T-cell (primary cell): ENCODE measurements at places on chromosomes 1 and 21.
A peak's percentile ranks its signal among the peaks of the same experiment; 100 is the strongest.

DNA sequence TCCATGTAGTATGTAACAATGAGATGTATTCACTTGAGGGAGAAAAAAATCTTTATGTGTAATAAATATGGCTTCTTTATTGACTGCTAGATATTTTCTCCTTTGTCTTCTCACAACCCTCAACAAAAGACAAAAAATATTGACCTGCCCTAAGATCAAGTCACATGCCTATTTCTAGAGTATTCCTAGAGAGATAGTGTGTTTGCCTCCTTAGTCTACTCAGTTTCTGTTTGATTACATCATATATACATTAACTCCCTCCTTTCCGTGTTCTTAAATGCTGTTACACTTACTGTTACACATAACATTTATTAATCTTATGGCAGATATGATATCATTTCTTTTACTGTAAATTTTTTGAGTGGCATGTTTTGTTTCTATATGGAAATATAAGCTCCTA lies 281.6 kb upstream of the RGS18 start:
- DNase-seq: no peak
- no peaks in the 10 kb centered on the region for H3K27me3 ChIP-seq
- no peak overlapping the region for H3K4me3 ChIP-seq
- H3K27ac ChIP-seq: no peak overlapping the region

DNA sequence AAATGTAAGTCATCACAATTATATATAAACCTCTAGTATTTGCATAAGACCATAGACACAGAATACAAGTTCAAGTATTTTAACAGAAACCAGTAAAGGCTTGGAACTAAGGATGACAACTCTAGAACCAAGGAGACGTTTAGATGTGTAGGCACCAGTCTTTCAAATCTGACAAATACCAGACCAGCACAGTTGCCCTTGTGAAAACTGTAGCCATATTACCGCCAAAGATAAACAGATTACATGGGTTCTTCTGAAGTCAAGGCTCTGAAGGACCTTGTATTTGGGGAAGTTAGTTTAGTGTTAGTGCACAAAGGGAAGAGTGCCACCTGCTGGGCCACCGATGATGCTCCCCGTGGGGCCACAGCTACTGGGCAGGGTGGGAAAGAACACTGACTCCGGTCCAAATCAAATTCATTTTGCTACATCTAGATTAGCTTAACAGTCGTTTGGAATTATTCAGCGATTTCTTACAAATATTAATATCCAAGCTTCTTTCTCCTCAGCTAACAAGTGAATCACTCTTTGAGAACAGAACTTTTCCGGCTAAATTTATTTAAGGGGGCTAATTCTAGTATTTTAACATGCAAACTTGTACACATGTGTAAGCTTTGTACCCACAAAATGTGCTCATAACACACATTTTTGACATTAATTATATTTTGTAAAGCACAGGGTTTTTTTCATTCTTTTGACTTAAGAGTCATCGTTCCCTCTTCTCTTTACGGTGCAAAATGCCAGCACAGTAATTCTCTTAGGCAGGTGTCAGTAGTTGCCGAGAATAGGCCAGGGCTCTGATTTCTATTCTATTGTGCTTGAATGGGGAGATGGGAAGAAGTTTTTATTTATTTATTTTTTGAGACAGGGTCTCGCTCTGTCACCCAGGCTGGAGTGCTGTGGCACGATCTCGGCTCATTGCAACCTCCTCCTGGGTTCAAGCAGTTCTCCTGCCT lies 8.0 kb upstream of the NIBAN1 start:
- H3K27ac ChIP-seq: no peak overlapping the region
- peaks cover 4% of the 10 kb centered on the region for H3K27me3 ChIP-seq
- no peak overlapping the region for H3K4me3 ChIP-seq
- no peaks in the 10 kb centered on the region for H3K4me1 ChIP-seq
- no peaks in the 10 kb centered on the region for H3K36me3 ChIP-seq

GRCh38 chr1:223011505-223011856 lies 131.6 kb downstream of the TLR5 start:
- H3K4me1 ChIP-seq: no peaks in the 10 kb centered on the region
- no peaks in the 10 kb centered on the region for H3K27me3 ChIP-seq
- H3K36me3 ChIP-seq: no peaks in the 10 kb centered on the region
- no peak overlapping the region for H3K27ac ChIP-seq
- no peak overlapping the region for H3K4me3 ChIP-seq

GRCh38 chr1:9749361-9749760 lies 74.4 kb downstream of the CLSTN1 start:
- no peak overlapping the region for H3K27ac ChIP-seq
- H3K4me1 ChIP-seq: no peaks in the 10 kb centered on the region

DNA sequence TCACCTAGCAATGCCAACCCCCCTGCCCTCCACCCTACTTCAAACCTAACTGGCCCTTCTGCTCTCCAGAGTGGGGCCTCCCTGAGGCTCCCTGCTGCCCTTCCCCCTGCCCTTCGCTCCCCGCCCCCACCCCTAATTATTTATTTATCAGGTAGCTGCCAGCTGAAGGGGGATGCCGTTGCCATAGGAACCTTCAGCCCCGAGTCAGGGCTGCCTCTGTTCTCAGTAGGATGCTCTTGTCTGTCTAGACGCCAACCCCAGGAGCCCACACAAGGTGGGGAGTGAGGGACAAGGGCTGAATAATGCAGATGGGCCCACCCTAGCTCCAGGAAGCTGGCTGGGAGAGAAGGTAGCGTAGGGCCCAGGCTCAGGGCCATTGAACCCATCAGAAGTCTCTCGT lies 41.1 kb downstream of the NKAIN1 start:
- no peak overlapping the region for H3K4me3 ChIP-seq
- no peaks in the 10 kb centered on the region for H3K4me1 ChIP-seq
- H3K27me3 ChIP-seq: peaks cover 16% of the 10 kb centered on the region
- H3K36me3 ChIP-seq: no peaks in the 10 kb centered on the region

DNA sequence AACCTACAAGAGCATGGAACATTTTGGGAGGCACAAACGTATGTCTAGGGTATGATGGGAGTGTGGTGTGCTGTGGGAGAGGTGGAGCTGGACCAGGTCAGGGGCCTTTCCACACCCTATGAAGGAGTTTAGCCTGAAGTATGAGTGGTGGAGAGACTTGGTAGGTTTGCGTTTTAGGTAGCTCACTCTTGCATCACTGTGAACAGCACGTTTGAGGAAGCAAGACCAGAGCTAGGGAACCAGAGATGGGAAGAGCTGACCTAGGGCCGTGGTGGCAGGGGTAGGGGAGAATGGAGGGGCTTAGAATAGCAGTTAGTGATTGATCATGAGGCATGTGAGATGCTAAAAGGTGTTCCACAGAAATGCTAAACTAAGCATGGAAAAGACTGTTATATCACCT lies 25.1 kb upstream of the ZFP69B start:
- no peak overlapping the region for H3K27ac ChIP-seq
- no peak for DNase-seq
- H3K4me1 ChIP-seq: no peaks in the 10 kb centered on the region
- H3K4me3 ChIP-seq: no peak overlapping the region
- no peaks in the 10 kb centered on the region for H3K27me3 ChIP-seq
- peaks cover 4% of the 10 kb centered on the region for H3K36me3 ChIP-seq

DNA sequence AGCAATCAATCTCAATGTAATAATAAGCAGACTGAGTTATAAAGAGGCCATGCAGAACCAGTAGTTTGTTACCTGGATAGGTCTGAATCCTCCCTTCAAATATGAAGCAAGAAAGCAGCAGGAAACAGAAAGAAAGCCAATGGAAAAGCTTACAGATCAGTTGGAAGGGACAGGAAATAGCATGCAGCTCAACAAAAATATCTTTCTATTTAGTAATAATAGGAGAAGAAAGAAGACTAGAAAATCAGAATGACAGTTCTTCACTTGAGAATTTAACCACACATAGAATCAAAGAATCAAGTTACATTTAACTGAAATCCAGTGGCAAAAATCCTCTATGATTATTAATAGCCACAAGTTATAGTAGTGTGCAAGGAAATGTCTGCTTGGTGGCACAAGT lies 194.4 kb downstream of the EIF4G3 start:
- no peak overlapping the region for H3K4me3 ChIP-seq
- no peak overlapping the region for H3K27ac ChIP-seq
- H3K36me3 ChIP-seq: no peaks in the 10 kb centered on the region
- H3K27me3 ChIP-seq: no peaks in the 10 kb centered on the region

- H3K27me3 ChIP-seq: no peaks in the 10 kb centered on the region
- H3K36me3 ChIP-seq: no peaks in the 10 kb centered on the region
- H3K27ac ChIP-seq: no peak overlapping the region
- DNase-seq: no peak
These were observed 153.0 kb downstream of the DNM3 start for GRCh38 chr1:171994293-171994692.

- no peak for DNase-seq
- H3K4me3 ChIP-seq: no peak overlapping the region
- no peaks in the 10 kb centered on the region for H3K27me3 ChIP-seq
- H3K4me1 ChIP-seq: peaks cover 5% of the 10 kb centered on the region
- no peaks in the 10 kb centered on the region for H3K36me3 ChIP-seq
These were observed 22.3 kb downstream of the THEM4 start for GRCh38 chr1:151887028-151887427.

GRCh38 chr1:34631126-34631525 lies 123.7 kb upstream of the GJB5 start:
- H3K27me3 ChIP-seq: no peaks in the 10 kb centered on the region
- H3K36me3 ChIP-seq: no peaks in the 10 kb centered on the region
- H3K27ac ChIP-seq: no peak overlapping the region
- no peaks in the 10 kb centered on the region for H3K4me1 ChIP-seq
- H3K4me3 ChIP-seq: no peak overlapping the region
- DNase-seq: no peak

GRCh38 chr1:19785660-19786059 lies 14.1 kb downstream of the TMCO4 start:
- H3K4me3 ChIP-seq: no peak overlapping the region
- H3K27me3 ChIP-seq: no peaks in the 10 kb centered on the region
- no peak for DNase-seq
- no peak overlapping the region for H3K27ac ChIP-seq
- no peaks in the 10 kb centered on the region for H3K4me1 ChIP-seq
- peaks cover 42% of the 10 kb centered on the region for H3K36me3 ChIP-seq

DNA sequence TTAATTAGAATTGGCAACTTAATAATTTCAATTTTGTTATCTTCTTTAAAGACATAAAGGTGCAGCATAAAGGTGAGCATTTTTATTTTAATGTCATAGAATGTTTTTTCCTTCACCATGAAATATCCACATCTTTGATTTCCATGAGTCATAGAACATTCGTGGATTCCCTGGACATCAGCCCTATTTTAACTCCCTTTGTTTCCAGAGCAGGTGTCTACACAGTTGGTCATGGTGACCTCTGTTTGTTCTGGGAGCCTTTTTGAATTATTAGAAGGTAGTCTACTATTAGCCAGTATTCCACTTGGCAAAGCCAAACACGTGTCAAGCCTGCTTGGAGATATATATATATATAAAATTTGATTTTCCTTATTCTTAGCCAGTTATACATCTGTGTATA lies 572.9 kb downstream of the LTN1 start:
- no peaks in the 10 kb centered on the region for H3K36me3 ChIP-seq
- no peaks in the 10 kb centered on the region for H3K27me3 ChIP-seq
- no peak for DNase-seq

DNA sequence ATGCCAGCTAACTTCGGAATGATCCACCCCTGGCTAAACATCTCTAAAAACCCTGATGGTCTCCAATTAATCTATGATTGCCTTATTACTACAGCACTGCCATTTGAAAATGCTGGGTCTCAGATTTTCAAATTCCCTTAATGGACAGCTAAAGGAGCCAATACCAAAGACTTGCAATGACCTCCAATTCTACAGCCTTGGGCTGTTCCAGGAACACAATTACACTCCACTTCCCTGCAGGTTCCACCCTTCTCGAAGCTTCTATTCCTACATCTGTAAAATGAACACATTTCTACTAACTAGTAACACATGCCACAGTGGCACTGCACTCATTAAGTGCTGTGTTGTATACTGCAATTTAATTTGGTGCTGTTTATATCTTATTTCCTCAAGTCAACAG lies 85.7 kb upstream of the AK4 start:
- peaks cover 13% of the 10 kb centered on the region for H3K4me1 ChIP-seq
- peak overlapping the region; percentile 14 for H3K27ac ChIP-seq
- no peak for DNase-seq
- peaks cover 18% of the 10 kb centered on the region for H3K36me3 ChIP-seq
- no peaks in the 10 kb centered on the region for H3K27me3 ChIP-seq
- H3K4me3 ChIP-seq: no peak overlapping the region

DNA sequence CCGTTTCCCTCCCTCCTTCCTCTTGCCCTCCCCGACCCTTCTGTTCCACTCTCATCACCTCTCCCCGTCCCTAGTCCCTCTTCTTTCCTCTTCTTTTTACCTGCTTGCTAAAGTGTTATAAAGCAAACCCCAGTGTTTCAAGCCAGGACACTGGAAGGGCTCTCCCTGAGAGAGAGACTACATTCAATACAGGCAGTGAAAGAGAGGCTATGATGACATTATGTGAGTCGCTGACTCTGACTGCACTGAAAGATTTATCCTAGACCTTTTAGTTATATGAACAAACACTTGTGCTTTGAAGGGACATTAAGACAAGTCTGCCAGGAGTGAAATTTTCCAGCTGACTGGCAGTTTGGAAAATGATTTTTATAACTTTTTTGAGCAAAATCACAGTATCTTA lies 155.7 kb downstream of the S1PR1 start:
- no peak for DNase-seq
- H3K4me3 ChIP-seq: no peak overlapping the region
- no peaks in the 10 kb centered on the region for H3K27me3 ChIP-seq
- H3K27ac ChIP-seq: no peak overlapping the region
